ENCODE measurements at places on chromosomes 2 and 18.

- no peak for DNase-seq
Measured at GRCh38 chr2:239731998-239732665, 293.0 kb downstream of the NDUFA10 start.

DNA sequence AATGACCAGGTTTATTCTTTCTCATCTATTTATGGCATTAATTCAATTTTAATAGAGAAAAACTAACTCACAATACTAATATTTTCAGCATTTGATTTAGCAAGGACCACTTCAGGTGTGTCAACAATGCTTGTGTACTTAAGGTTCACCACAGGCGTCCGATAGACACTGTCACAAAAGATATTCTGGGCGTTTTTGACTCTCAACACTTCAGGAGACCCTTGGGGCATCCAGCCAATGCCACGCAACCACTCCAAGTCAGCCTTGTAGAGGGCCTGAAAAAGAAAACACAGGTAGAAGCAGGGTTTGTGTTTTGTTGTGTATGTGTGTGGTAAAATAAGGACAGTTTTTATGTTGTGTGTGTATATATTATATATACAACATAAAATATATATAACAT lies 158.2 kb downstream of the NEB start:
- DNase-seq = no peak

DNA sequence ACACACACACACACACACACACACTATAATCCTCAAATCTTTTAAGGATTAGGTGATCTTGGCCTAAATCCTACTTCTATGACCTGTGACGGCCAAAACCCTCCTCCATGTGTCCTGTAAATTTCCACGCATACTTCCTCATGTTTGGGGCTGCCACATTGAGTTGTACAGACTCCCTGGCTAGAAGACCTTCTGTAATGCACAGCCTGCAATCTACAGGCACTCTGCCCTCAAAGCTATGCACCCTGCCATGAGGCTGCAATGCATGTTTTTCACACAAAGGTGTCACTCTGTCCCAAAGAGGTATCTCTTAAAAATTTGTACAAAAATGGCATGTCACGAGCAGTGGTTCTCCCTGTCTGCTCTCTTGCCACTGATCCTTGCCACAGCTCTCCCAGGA lies 26.4 kb upstream of the B4GALT6 start:
- no peak for DNase-seq

DNA sequence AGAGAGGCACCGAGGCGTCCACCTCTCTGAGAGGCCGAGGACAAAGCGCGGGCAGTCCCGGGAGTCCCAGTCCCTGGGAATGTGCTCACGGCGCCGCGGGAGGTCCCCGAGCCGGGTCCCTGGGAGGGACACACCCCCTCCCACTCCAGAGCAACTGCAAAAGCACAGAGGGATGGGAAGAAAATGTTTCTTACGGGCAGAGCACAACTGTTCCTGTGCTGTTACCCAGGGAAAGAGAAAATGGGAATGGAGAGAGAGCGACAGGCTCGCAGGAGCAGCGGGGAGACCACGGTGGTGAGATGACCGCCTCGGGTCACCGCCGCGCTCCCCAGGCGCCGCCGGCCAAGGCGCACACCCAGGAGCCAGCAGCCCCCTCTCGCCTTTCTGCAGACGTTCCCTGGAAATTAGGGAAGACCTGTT lies 1.2 kb upstream of the BCL11A start:
- DNase-seq = no peak

GRCh38 chr2:149612122-149612521 lies 24.5 kb upstream of the MMADHC start:
- DNase-seq = no peak

DNA sequence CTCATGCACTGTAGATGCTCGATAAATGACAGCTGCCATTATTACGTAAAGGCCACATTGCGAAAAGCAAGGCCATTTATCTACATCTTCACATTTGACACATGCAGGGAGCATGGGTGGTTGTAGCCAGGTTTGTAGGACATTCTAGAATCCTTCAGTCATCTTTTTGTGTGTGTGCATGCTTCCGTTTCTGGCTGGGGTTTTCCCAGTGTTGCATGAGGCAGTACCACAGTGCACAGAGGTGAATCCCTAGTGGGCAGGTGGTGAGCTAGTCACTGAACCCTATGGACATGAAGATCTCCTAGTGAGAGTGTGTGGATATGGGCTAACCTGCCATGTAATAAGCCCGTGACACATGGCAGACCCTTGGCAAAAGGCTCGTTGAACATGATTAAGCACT lies 151.8 kb upstream of the SLC14A2 start:
- no peak for DNase-seq

DNA sequence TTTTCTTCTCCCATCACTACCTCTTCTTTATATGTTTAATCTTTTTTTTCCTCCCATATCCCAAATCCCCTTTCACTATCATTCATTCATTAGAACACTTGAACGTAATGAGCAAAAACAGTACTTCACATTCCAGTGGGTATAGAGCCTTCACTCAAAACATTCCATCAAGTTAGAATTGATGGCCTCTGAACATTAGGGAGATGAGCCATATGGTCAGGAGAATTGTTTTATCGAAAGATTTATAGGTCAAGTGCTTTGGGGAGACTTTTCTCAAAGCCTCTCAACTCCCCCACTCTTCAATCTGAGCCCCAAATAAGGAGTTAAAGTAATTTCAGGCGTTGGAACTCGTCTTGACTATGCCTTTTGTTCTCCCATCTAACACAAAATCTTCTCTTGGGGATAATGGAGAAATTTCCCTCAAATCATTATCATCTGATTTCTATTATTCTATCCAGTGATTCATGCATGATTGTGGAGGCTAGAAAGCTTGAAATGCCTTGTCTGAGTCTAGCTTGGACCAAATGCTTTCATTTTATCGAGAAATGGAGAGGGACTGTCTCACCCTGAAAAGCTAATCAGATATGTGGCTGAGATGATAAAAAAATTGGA lies 79.2 kb downstream of the KIAA2012 start:
- DNase-seq = no peak

- DNase-seq = no peak
Measured at GRCh38 chr18:75467281-75467795, 39.8 kb upstream of the SMIM21 start.

DNA sequence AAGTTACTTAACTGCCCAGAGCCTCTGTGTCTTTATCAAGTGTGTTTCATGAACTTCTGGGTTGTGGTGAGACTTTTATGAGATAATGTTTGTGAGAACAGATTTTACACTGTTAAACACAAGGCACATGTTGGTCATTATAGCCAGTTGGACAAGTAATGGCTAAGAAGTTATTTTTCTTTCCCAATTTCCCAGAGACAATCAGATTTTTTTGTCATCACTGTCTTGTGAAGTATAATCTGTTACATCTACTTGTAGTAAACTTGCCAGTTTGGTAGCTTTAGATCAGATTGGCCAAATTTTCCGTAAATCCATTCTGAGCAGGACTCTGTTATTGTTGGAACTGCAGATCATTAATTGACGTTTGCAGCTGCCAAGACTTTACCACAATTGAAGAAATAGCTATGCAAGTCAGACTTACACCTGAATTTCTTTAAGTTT lies 838.8 kb downstream of the SLC4A3 start:
- no peak for DNase-seq

DNA sequence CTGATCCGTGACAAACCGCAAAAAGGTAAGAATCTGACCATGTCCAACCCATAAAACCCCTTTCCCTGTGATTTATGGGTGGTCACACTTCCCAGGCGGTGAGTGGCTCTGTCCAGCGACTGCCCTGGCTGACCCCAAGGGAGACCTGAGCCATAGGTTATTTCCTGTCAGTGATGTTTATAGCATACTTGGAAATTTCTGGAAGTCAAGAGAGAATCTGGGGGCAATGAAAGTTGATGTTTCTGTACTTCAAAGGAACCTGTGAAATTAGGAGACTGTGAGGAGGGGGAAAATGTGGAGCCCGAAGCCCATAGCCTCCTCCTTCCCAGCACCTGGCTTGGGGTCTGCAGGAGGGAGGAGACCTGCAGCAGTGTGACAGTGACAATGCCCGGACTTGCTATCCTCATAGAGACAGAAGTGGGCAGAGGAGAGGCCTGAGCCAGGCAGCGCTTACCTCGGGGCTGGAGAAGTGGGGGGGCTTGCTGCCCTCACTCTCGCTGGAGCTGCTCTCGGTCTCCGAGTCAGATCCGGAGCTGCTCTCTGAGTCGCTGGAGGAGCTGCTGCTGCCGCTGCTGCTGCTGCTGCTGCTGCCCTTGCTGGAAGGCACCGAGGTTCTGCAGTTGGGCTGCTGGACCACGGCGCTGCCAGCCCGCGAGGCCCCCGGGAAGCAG lies 111.3 kb upstream of the REV1 start:
- no peak for DNase-seq

GRCh38 chr2:237904831-237905599 lies 45.6 kb downstream of the RAMP1 start:
- no peak for DNase-seq

- DNase-seq = no peak
Measured at GRCh38 chr2:117785740-117786139, 28.8 kb upstream of the DDX18 start.

DNA sequence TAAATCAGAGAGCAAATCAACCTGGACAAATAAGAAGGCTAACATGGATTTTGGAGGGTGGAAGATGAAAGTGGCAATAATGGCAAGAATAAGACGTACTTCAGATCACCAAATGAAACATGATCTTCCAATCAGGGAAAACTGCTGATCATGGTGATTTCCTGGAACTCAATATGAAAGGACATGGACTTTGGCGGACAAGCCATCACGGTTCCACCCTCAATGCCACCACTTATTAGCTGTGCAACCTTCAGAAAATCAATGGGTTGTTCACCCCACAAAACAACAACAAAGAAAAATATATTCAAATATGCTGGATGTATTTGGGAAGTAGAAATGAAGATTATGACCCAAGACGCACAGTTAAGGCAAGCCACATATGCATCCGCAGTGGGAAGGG lies 81.7 kb downstream of the PPP1R1C start:
- no peak for DNase-seq

GRCh38 chr2:33216508-33217182 lies 259.8 kb upstream of the RASGRP3 start:
- no peak for DNase-seq

- no peak for DNase-seq
Measured at GRCh38 chr18:79871026-79871390, 73.3 kb downstream of the KCNG2 start.

DNA sequence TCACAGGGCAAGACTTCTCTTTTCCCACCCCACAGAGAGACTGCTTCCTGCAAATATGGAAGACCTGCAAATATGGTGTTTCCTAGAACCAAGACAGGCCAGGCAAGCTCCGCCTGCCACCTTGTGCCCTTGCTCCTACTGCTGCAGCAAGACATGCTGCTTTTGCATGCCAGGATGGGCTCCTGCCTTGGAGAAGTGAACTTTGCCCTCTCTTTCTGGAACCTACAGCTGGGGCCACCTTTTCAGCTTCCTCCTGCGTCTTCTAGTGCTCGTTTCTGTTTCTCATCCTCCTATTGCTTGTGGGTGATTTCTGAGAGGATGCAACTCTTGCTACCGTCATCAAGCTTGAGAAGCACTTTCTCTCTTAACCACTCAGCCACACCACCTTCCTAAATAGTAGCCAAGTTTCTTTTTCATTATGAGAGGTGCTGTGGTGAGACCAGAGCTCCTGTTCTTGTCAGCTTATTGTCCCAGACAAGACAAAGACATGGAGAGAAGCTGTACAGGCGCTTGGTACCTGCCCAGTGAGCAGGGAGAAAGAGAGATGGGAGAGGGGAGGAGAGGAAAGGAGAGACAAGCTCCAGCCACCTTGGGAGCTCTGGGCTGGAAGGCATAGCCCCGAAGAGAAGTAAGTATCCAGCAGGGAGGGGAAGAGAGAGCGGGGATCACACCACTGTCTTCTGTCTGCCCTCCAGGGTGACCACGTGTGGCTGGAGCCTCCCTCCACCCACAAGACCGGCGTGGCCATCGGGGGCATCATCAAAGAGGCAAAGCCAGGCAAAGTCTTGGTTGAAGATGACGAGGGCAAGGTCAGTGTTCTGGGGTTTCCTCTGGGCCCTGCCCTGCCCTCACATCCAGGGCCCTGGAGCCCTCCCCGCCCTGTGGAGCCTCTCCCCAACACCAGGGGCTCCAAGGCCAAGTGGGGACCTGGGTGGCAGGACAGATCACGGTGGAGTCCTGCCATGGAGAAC lies 28.3 kb downstream of the MYO7B start:
- no peak for DNase-seq

- no peak for DNase-seq
Measured at GRCh38 chr2:42971947-42972736, 179.8 kb upstream of the HAAO start.

DNA sequence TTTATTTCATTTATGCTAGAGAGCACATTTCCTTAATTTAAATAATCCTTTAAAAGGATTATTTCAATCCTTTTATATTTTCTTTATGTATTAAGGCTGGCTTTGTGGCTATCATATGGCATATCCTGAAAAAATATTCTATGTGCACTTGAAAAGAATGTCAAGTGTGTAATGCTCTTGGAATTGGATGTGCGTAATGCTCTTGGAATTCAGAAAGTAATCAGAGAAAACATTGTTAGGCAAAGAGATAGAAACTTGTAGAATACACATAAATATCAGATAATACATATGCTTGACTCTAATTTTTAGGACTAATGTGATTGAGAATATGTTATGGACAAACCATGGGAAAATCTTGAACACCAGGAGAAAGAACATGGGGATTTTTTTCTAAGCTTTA lies 197.5 kb upstream of the COL3A1 start:
- DNase-seq = no peak

DNA sequence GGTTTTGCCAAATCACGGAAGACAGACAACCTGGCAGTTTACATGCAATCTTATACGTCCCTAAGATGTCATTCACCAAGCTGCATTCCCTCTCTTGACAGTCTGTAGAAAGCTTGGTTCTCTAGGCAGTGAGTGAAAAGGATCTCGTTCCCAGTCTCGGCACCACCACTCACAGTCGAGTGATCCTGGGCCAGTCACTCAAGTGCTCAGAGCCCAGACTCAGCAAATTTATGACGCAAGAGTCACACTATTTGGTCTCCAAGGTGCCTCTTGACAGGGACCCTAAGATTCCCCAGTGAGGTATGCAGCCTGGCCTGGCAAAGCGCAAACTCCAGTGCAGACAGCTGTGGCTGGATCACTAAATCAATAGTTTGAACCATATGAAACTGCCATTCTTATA lies 77.9 kb downstream of the EIPR1 start:
- no peak for DNase-seq

DNA sequence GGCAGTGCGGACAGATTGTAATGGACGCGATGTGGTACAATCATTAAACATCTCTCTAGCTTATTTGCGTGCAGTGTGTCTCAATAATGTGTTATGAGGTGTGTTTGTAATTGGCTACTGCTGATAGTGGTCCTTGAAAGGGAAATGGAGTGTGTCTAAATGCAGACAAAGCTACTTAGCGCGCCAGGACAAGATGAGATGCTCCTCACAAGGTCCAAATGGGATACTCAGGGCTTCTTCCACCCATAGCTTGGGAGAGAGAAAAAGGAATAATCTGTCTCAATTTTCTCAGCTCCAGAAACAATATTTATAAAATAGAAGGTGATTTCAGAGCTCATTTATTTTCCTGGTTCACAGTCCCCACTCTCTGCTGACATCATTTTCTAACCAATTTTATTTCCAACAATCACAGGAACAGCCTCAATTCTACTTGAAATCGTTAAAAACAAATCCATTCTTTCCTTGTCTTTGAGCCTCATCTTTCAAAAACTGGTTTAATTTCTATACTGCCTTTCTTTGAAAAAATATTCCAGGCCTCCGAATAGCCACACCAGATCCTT lies 28.5 kb downstream of the GALNT14 start:
- DNase-seq = no peak

GRCh38 chr2:176261136-176261535 lies 8.1 kb upstream of the MTX2 start:
- no peak for DNase-seq

GRCh38 chr2:172052000-172052983 lies 33.0 kb upstream of the DLX1 start:
- no peak for DNase-seq
